ENCODE measurements at places on chromosomes 5 and 9.

DNA sequence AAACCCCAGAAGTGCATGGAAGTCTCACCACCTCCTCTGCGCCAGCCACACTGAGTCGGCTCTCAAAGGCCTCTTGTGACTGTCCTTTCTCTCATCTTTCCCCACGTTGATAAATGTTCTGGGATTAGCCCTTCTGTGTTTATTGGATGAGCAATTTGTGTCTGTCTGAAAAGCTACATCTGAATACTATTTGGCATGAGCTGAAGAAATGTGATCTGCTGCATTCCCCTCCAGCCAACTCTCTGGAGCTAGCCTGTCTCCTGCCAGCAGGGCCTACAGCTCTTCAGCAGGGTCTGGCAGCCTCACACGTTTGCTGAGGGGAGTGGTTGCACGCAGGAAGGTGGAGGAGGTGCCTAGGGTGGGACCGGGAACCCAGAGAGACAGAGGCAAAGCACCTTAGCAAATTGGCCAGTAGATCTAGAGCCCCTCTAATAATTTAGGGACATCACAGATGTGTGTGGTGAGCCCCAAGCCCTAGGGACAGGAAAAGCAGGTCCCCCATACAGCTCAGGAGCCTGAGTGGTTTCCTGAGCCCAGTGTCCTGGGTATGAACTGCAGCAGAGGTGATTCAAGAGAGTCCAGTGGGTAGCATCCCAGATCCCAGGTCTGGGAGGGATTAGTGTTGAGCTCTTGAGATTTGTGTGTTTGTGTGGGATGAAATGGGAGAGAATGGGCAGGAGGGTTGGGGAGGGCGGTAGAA, 20.5 kb upstream of the B4GALT1 start:
- DNase-seq = no peak

GRCh38 chr9:92299116-92299515, 5.6 kb upstream of the IARS1 start:
- DNase-seq = no peak

DNA sequence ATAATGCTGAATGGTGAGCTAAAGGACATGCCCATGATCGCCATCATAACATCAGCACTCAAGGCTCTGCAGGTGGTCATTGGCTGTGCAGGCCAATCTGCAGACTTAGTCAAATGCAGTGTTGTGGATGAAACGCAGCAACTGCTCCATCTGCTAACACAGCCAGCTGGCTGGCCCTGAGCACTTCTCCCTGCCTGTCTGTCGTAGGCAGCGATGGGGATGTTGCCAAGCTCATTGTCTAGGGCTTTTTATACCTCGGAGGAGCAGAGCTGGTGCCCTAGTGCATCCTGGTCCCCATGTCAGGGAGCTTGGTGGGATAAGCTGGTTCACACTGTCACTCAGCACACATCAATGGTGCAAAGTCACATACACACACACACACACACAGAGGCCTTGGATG, 189.4 kb downstream of the TENT4A start:
- DNase-seq = no peak

DNA sequence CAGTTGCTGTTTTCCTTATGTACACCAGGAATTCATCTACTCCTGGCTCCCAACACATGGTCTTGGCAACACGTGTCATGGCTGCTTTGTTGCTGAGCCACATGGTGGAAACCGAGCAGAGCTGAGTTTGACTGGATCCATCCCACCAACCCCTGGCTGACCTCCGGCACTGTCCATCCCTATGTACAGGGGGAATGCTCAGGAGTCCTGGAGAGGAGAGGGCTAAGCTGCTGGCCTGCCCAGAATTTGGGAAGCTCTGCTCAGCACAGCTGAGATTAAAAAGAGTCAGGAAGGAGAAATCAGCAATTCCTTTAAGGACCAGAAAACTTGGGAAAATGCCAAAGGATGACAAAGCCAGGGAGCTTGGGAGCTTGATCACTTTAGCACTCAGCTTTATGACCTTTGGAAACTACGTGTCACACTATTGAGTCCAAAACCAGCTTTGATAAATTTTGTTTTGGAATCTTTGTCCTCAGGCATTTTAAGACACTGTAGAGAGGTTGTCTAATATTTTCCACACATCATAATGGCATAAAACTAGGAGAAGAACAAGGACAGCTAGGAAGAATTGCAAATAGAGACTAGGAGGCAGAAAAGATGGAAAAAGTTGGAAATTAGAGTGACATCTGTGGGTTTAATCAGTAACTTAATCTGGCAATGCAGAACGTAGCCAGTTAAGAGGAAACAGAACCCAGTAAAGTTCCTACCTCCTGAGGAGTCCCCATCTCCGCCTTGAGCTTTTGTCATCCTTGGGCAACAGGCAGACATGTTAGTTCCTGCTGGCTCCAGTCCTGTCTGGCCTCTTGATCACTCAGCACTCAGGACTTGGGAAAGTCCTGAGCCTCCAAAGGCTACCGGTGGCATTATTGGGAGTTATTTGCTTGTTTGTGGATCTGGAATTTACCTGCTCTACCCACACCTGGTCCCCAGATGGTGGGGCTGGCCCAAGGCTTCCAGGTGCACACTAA, 62.5 kb upstream of the PLPP1 start:
- no peak for DNase-seq

DNA sequence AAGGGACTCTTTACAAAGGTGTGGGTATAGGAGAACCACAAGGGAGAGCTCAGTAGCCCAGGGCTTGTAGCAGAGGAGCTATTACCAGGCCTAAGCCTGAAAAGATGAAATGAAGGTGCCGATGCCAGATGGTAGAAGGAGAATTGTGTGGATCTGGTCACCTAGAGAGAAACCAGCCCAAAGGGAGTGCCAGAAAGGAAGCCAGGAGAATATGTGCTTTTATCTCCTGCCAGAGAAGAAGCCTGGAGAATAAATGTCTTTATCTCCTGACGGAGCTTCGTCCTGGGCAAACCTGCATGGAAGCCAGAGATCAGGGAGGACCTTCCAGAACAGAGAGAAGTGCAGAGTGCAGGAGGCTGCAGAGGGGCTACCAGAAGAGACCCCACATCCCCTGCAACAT, 142.6 kb downstream of the MED10 start:
- no peak for DNase-seq

DNA sequence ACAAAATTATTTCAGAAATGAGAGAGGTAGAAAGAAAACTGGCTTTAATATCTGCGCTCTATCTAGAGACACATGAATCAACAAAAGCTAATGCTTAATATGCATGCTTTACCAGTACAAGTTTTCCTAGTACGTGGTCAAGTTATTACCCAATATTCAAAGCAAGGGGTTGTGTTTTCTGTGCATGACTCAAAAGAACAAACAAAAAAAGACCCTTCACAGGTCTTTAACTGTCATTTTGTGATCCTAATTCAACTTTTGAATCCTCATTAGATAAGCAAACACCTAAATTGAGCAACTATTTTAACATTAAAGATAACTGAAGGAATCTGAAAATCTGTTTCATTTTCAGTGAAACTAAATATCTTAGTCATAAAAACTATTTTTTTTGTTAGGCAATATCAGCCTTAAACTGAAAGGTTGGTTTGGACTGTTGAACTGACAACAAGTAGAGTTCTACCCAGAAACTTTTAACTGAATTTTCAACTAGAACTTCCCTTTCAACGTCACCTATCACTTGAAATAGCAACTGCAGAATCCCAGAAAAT, 12.5 kb downstream of the ST8SIA4 start:
- no peak for DNase-seq

GRCh38 chr5:149982505-149982904, 17.9 kb downstream of the TIGD6 start:
- DNase-seq = no peak

GRCh38 chr5:100496296-100496695, 38.9 kb upstream of the FAM174A start:
- DNase-seq = no peak

DNA sequence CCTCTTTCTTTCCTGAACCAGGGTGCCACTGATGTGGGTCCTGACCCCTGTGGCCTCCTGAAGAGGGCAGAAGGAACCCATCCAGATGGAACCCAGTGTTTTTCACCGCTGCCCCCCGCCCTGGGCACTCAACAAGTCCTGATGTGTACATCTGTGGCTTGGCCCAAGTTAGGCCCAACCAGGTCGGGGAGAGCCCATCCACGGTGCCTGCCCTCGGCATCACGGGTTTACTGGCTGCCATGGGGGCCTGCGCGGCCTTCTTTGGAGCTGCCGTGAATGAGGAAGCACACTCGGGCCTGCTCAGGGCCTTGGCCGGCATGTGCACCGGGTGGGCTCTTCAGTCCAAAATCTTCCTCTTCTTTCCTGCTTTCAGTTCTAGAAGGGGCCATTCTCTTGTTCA, 5.8 kb downstream of the ECSCR start:
- no peak for DNase-seq

- no peak for DNase-seq
These were observed 4.4 kb upstream of the ZDHHC11 start for GRCh38 chr5:854966-855743.

DNA sequence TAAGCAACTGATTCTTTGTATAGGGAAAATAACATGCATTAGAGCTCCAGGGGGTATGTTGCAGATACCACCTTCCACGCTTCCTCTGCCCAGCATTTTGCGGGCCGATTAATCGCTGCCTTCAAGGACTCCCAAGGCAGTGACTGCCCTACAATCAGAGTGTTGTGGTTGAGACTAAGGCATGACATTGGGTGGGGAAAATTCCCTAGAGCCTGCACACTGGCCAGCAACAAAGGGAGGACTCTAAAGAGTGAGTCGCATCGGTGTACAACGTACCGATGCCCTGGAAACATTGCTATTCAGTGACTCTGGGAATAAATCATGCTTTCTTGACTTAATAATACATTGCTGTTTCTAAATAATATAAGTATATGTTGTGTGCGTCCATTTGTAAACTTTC, 119.7 kb downstream of the ZNF462 start:
- no peak for DNase-seq

DNA sequence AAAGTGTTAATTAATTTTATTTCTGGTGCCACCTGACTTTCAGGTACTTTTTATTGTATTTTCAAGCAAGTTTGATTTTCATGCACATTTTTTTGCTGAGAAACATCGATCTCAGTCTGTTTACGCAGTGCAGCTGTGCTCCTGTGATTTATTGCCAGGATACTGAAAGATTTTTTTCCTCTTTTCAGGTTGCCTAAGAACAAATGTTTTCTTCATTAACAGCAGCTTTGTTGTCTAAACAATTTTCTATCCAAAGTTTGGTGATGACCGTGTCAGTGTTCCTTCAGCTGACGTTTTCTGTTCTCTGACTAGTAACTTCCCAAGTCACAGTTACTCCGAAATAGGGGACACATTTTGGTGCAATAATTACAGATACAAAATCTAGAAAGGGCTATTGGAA, 78.1 kb downstream of the VCAN start:
- DNase-seq = no peak

DNA sequence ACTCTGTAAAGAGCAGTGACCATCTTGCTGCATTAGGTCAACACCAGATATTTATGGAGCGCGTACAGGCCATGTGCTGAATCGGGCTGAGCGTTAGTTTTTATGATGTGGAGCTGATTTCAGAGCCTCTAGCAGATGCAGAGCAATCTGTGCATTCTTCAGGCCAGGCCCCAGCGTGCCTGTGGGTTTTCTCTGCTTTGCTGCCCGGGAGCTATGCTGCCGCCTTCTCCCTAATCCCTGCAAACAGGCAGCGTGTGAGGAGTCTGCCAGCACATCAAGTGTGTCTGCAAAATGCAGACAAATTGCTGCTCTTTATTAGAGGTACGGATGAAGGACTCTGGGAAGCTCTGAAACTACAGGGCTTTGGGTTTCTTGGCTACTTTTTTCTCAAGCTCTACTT, 170.0 kb downstream of the NTRK2 start:
- no peak for DNase-seq

- no peak for DNase-seq
These were observed 82.2 kb upstream of the RANBP3L start for GRCh38 chr5:36383942-36384341.

- no peak for DNase-seq
These were observed 55.6 kb downstream of the ATPSCKMT start for GRCh38 chr5:10194083-10194482.

- no peak for DNase-seq
These were observed 1.7 kb upstream of the IRX1 start for GRCh38 chr5:3593771-3594509.

- DNase-seq = no peak
These were observed 83.5 kb upstream of the RIOK2 start for GRCh38 chr5:97266576-97266975.

- DNase-seq = no peak
These were observed 1.8 kb upstream of the LRRC14B start for GRCh38 chr5:189486-189885.

DNA sequence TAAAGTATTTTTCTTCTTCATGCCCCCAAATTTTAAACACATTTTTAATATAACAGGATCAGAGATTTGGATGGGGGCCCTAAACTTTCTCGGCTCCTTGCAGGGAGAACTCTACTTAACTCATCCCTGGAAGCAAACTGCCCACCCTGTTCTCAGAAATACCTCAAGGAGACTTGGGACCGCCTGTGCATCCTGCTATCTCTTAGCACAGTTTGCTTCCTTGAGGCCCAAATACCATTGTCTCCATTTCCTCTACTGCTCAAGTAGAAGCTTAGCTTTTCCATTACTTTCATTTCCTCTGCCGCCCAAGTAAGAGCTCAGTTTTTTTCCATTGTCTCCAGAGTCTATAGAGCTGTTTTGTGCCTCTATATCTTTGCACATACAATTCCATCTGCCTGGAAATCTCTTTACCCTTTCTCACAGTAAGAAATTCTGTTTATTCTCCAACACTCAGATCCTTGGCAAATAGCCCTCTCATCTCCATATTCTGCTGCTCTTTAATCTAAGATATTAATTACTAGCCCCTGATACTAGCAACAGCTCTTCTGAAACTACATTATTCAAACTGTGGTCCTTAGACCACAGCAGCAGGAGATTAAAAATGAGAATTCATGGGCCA, 137.8 kb downstream of the CEMIP2 start:
- DNase-seq = no peak

- DNase-seq = no peak
These were observed 5.7 kb upstream of the EBF1 start for GRCh38 chr5:159105145-159106053.

GRCh38 chr9:132154863-132155567, 6.8 kb upstream of the NTNG2 start:
- no peak for DNase-seq

DNA sequence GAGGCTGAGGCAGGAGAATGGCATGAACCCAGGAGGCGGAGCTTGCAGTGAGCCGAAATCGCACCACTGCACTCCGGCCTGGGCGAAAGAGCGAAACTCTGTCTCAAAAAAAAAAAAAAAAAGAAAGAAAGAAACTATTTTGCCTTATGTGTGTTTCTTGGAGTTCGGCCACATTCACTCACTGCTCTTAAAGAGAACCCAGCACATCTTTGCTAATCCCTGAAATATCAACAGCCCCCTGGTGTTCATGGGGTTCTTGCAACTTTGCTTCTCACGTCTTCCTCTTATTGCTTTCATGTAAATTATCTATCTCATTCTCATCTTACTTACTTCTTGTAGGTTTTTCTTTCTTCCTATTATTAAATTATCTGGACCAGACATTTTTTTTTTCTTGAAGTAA, 126.3 kb upstream of the ASTN2 start:
- no peak for DNase-seq

GRCh38 chr5:167853421-167853820, 438.0 kb upstream of the WWC1 start:
- DNase-seq = no peak

GRCh38 chr9:35280399-35280798, 118.6 kb downstream of the UNC13B start:
- no peak for DNase-seq

- DNase-seq = no peak
These were observed 38.1 kb downstream of the FAM240B start for GRCh38 chr9:38681747-38682227.

All from omental fat pad (tissue), 4 donors.